T-helper 17 cell (primary cell): ENCODE measurements at places on chromosomes 12 and 14. TPM values are rescaled to one million over a fixed set of nuclear protein-coding genes. Genes with fewer than 3 reads are reported as not detected.

The MYBPC1 gene
- not detected for total RNA-seq

The CLECL1 gene
- 1.5 TPM for total RNA-seq

The SLC17A8 gene
- not detected for total RNA-seq

The JPH4 gene
- not detected for total RNA-seq

The AICDA gene
- not detected for total RNA-seq

GRCh38 chr14:81633496-81633895 lies 99.8 kb upstream of the SEL1L start:
- H3K4me1 ChIP-seq = no peaks in the 10 kb centered on the region
- DNase-seq = no peak
- H3K27me3 ChIP-seq = peaks cover 14% of the 10 kb centered on the region
- H3K27ac ChIP-seq = no peak overlapping the region
- H3K36me3 ChIP-seq = no peaks in the 10 kb centered on the region

DNA sequence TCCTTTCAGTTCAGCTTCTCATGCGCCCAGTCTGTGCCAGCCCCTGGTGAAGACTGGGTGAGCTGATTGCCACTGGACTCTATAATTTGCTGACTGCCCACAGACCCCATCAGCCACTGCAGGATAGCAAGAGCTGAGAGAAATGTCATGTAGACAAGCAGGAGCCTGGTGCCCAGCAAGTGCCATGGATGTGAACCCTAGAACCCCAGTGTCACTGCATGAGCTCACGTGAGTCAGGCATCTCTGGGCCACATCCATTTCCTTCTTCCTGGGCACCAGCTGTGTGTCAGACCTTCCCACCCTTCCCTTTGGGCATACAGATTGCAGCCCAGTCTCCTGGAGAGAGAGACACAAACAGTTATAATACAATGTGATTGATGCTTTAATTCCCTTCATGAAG lies 73.8 kb downstream of the NTF3 start:
- peaks cover 42% of the 10 kb centered on the region for H3K27me3 ChIP-seq
- DNase-seq = no peak
- H3K27ac ChIP-seq = no peak overlapping the region
- H3K4me1 ChIP-seq = no peaks in the 10 kb centered on the region

DNA sequence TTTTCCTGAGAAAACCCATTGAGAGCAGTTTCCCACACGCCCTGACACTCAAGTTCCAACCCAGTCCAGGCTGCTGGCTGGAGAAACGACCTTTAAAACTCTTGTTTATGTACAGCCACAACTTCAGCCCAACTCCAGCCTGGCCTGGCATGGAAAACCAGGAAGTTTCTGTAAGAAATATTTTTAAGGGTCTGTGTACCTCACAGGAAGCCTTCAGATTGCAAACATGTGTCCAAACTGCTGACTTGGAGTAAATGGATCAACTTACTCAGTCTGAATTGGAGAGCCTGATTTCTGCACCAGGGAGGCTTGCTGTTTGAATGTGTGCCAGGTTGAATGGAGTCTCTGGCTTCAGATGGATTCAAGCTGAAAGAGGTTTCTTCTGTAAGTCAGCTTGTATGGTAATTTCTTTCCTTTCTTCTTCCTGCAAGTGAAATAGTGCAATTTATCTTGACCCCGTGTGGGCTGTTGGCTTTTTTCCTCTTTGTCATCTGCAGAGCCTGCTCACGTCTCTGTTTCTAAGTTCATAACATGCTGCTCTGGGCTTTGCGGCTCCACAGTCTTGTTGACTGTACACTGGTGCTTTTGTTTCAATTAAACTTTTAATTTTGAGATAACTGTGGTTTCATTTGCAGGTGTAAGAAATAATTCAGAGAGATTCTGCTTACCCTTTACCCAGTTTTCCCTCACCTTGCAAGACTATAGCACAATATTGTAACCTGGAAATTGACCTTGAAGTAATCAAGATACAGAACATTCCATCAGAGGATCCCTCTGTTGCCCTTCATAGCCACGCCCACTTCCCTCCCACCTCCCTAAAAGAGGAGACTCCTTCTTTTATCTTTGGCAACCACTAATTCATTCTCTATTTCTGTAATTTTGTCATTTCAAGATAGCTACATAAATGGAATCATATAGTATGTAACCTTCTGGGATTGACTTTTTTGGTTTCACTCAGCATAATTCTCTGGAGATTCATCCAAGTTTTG lies 109.7 kb upstream of the PRMT8 start:
- H3K4me3 ChIP-seq = no peak overlapping the region
- H3K36me3 ChIP-seq = peaks cover 3% of the 10 kb centered on the region
- DNase-seq = no peak
- peaks cover 51% of the 10 kb centered on the region for H3K27me3 ChIP-seq

GRCh38 chr12:3705354-3705675 lies 47.6 kb downstream of the CRACR2A start:
- peaks cover 3% of the 10 kb centered on the region for H3K36me3 ChIP-seq
- no peak for DNase-seq

DNA sequence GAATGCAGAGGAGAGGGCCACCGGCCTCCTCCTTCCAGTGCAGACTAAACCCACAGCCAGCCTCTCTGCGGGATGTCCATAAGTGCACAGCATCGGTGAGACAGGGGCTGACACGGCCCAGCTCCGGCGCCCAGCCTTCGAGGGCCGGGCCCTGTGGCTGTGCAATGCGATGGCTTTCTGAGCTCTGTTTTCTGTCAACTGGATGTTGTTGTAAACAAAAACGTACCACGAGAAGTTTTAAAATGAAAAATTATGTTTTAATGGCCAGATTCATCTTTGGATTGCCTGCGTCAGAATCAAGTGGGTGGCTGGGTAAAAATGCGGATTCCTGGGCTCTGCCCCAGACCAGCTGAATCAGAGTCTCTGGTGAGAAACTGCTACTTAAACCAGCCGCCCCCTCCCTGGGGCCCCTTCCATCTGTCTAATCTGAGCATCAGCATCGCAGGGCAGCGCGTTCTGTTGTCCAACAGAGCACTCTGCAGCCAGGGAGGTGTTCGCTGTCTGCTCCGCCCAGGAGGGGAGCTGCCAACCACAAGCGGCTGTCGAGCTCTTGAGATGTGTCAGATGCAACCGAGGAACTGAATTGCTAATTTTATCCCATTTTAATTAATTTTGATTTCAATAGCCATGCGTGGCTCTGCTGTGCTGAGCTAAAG lies 133.4 kb downstream of the RFLNA start:
- H3K36me3 ChIP-seq = peaks cover 11% of the 10 kb centered on the region
- no peak for DNase-seq
- H3K4me3 ChIP-seq = no peak overlapping the region
- H3K27ac ChIP-seq = no peak overlapping the region

GRCh38 chr14:45066667-45067066 lies 17.2 kb upstream of the PRPF39 start:
- H3K36me3 ChIP-seq = peaks cover 8% of the 10 kb centered on the region
- H3K4me1 ChIP-seq = peaks cover 2% of the 10 kb centered on the region
- H3K27me3 ChIP-seq = no peaks in the 10 kb centered on the region
- H3K4me3 ChIP-seq = no peak overlapping the region
